ENCODE measurements at places on chromosomes 7 and 10.

DNA sequence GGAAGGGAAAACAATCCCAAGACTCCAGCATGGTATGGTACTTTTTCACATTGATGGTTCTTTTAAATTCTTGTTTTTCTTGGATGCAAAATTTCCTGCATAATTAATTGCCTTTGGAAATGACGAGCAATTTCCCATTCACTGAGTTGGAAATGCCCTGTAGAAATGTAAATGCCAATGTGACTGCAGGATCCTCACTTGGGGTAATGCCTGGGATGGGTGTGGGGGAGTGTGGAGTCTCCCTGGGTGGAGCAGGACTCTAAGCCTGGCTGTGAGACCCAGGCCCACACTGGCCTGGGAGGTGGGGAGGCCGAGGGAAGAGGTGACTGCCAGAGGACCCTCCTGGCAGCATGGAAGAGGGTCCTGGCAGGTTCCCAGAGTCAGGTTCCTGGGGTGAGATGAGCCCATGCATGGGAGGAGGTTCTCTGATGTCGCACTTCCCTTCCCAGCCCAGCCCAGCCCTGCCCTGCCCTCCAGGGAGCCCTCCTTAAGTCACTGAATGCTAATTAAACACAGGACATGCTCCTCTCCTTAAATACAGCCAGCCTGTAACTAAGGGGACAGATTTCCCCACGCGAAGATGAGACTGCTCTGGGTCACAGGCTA lies 157.9 kb downstream of the GFRA1 start:
- no peak for DNase-seq

- DNase-seq: peak; percentile 9
Measured at GRCh38 chr10:43252166-43252782, 14.6 kb downstream of the RASGEF1A start.

- DNase-seq: peak; percentile 18
Measured at GRCh38 chr10:124724279-124725027, 19.7 kb downstream of the FAM53B start.

DNA sequence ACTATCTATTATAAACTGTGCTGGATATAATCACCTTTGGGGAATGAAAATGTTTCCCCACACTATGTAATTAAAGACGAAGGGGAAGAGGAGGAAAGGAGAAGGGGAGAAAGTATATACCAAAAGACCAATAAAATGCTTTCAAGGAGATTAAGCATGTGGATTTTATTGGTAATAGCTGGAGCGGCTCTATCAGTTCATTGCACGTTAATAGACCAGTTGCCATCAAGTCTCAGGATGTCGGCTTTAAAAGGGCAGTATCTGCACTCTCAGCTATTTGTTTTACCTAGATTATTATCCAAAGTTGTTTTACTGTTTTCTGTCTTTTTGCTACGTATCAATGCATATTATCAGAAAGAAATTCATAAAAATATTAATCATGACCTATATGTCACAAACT lies 9.0 kb downstream of the ETV1 start:
- no peak for DNase-seq

- DNase-seq: no peak
Measured at GRCh38 chr10:23693501-23693901, 254.6 kb downstream of the OTUD1 start.

GRCh38 chr10:17213646-17214349 lies 12.3 kb upstream of the TRDMT1 start:
- DNase-seq: no peak

DNA sequence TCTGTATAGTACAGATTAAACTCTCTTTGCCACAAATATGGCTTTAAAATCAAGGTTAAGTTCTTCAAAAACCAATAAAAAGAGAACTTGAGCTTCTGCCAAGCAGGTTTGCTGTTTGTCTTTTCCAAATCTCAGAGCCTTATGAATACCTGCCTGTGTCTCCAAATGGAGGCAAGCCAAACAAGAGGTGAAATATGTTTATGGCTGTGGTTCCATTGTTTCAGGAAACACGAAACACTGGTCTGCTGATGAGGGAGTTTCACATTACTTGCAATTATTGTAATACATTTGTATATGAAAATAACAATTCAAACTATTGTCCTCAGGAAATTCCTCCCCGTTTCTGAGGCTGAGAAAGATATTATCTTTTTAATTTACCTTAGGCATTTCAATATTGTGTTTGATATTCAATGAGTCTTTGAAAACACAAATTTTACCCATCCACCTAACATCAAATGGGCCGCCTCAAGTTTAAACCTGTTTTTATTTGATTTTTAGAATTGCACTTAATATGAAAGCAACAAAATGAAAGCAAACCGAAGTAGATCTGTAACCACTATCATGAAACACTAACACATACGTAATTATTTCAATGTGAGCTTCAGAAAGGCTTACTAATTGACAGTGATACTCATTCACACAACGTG lies 359.3 kb downstream of the HGF start:
- no peak for DNase-seq

- DNase-seq: no peak
Measured at GRCh38 chr7:135862586-135863340, 114.2 kb upstream of the FAM180A start.

- DNase-seq: no peak
Measured at GRCh38 chr10:51170518-51171245, 96.4 kb downstream of the PRKG1 start.

DNA sequence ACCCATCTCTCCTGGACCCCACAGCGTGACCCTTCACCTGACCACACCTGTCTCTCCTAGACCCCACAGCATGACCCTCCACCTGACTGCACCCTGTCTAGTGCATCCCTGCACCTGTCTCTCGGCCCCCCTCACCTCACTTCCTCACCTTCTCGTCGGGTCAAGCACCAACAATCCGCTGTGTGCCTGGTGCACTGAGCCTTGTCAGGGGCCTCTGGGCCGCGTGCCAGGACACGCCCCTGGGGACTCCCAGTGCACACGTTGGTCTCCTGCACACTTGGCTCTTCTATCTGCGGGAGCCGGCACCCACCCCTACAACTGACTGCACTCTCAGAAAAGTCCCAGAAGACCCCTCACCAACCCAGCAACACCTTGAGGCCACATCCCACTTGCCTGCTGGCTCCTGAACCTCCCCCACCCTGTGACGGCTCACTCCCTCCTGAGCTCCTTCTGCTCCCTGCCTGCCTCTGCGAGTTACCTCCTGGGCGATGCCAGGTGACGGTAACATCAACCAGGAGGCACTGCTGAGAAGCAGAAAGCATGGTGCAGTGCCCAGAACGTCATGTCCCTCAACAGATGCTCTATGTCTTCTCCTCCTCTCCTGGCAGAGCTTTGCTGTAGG lies 147.6 kb downstream of the DIP2C start:
- no peak for DNase-seq

DNA sequence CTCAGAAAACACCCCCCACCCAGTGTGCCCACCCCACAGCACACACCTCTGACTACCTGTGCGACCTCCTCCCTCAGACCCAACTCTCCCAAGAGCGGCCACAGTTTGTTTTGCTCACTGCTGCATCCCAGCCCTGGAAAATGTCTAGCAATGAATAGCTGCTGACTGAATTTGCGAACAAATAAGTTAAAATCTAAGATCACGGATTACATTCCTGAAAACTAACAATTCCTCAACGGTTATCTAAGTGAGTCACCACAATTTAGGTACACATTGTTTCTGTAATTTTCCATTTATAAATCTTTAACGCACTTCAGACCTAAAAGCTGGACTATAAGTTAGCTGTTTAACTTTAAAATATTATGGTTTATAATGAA lies 235.2 kb downstream of the ZMYND11 start:
- DNase-seq: no peak

- no peak for DNase-seq
Measured at GRCh38 chr7:98913612-98914011, 35.3 kb downstream of the TRRAP start.

DNA sequence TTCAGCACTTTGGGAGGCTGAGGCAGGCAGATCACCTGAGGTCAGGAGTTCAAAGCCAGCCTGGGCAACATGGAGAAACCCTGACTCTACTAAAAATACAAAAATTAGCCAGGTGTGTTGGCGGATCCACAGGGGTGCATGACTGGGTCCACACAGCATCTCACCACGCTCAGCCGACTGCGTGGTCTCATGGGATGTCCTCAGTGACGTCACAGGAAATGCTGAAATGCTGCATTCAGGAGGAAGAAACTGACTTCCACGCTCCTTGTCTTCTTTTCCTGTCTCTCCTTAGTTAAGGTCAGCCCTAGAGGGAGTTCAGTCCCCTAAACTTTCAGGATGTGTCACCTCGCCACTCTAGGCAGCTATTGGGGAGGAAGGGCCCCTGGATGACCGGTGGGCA lies 42.9 kb downstream of the XRCC2 start:
- DNase-seq: no peak

DNA sequence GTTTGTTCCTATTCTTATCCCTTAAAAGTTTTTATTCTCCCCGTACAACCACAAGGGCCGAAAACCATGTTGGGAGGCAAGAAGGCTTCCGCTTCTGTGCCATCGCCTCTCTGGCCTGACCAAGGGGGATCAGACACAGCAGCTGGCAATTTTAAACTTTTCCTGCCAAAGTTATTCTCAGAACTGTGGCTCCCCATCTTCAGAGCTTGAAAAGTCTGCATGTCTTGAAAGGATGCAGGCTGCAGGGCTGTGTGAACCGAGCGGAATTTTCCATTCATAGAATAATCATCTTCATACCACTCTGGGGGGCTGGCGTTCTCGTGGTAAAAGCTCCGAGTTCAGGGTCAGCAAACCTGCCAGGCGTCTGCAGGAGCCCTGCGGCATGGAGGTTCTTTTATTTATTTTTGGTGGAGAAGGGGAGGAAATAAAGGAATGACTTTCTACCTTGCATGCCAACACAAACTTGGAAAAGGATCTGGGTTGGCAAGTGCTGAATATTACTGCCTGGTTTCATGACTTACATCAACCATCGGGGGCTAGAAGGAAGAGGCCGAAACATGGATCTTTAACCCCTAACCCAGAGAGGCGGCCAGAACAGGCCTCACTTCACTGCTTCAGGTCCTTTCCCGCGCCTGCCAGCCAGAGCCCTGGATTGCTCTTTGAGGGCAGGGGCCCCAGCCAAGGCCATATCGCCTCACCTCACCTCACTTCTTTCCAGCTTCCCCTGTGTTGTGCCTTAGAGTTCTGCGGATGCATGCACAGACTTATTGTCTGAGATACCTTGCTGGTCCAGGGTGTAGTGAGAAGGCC lies 3.0 kb upstream of the NANOS1 start:
- DNase-seq: no peak

DNA sequence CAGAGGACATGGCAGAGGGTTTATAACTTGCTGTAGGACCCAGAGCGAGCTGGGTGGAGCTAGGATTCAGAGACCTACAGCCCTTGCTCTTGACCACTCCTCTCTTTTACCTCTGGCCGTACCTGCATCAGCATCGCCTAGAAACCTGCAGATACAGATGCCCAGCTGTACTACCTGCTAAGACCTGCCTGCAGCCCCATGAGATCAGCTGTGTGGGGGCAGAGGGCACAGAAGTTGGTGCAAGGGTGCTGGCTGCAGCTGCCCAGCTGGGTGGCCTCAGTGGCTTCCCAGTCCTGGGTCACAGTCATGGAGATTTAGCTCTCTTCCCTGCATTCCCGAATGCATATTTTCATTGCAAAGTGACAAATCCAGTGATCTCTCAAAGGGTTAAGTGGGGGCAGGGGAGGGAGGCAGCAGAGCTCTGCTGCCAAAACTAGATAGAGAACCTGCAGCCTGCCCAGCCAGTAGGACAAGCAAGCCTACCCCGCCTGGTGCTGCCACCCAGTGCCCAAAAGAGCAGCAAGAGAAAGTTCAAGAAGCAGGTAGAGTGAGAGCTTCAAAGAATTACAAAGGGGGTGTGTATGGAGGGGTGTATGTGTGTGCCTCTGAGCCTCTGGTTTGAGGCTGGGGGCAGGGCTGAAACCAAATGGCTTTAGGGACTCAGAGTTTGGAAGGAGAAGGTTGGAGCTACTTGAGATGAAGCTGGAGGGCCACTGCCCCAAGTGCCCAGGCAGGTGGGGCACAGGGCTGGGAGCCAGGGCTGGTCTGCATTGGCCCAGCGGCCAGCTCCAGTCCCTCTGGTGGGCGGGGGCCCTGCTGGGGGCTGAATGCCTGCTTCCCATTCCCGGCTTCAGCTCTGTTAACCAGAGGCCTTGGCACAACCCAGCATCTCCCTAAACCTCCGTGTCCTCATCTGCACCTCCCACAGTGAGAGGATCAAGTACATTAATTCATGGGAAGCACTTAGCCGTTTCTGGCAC lies 6.9 kb downstream of the FAM241B start:
- DNase-seq: no peak

DNA sequence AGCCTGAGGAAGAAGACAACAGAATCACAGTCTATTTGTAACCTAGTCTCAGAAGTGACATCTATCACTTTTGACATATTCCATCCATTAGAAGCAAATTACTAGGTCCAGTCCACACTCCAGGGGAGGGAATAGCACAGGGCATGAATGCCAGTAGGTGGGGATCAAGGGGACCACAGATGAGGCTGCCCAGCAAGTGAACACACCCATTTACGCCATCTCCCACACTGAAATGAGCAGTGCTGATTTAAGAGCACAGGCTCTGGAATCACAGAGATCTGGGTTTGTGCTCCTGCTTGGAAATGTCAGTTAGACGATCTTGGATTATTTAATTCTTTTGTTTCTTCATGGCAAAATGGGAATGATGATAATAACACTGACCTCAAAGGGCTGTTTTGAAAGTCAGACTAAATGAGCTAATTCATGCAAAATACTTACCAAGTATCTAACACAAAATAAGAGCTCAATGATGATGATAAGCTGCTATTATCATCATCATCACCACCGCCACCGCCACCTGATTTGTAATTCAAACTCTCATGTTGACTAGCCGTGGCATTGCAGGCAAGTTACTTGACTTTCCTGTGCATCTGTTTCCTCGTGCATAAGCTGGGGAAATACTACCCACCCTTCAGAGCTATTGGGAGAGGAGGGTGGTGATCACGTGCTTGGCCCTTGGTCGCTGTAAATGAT lies 138.9 kb upstream of the KLF14 start:
- DNase-seq: no peak

- DNase-seq: no peak
Measured at GRCh38 chr10:125076891-125077541, 83.3 kb downstream of the CTBP2 start.

DNA sequence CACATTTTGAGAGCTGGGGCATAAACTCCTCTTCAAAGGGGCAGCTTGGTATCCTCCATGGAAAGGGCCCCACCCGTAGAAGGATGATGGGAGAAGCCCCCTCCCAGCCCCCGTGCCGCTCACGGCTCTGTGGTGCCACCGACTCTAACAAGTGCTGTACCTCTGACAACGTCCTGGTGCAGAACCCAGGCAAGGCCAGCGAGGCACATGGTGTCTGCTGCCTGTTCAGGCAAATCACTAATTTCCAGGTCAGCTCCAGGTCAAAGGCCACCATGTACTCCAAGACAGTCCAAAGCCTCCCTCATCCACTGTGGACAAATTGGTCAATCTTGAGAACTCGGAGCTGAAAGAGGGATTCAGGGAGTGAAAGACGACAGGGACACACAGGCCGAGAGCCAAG lies 11.4 kb upstream of the CNPY1 start:
- DNase-seq: no peak

Data from activated B cell treated with CpG ODN at 0.5 μM for 24 hours (primary cell).